Stimulated activated CD8-positive, alpha-beta memory T cell treated with anti-CD3 and anti-CD28 coated beads, Interleukin-12 subunit alpha, Interleukin-12 subunit beta, amount 100 ng/mL, for 4 hours (primary cell): ENCODE measurements at places on chromosomes 12 and 14.

DNA sequence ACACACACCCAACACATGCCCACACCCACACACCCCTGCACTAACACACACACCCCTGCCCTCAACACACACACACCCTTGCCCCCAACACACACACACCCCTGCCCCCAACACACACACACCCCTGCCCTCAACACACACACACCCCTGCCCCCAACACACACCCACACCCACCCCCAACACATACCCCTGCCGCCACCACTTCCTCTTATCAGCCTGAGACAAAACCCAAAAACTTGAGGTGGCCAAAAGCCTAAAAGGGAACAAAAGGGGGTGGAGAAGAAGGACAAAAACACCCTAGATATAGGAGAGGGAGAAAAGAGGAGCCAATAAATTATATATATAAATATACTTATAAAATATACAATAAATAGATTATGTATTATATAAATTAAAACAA is 9.1 kb upstream of the DEGS2 start:
- DNase-seq = no peak

- no peak for DNase-seq
These were observed 242.3 kb downstream of the CCER1 start for GRCh38 chr12:90712671-90713070.

DNA sequence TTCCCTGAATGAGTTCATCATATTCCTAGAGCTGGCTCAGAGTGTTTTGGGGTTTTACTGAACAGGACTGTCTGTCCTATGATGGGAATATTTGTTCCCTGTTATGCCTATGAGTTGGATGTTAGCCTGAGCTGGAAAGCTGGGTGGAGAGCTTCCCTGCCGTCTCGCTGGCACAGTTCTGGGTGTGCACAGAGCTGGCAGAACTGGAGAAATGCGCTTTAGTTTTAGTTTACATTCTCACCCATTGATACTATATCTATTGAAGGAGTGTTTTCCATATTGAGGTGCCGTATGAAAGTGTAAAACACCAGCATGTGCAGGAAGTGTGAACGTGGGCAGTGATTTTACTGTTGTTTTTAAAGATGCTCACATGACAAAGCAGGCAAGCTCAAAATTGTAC is 462.3 kb downstream of the EGLN3 start:
- DNase-seq = no peak

- DNase-seq = no peak
These were observed 169.2 kb downstream of the GRIN2B start for GRCh38 chr12:13812168-13812567.

DNA sequence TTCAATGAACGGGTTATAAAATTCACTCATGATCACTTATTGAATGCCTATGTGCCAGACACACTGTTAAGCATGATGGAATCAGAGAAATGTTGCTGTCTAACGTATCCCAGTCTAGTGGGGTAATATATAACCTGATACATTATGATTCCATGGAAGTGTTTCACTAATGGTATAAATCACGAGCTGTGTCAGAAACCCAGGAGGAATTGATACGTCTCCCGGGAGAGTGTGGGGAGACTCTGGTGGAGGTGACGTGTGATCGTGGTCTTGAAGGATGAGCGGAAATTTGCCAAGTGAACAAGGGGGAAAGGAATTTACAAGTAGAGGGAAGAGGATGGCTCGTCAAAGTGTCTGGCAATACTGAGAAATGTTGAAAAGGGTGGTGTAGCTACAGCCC is 26.5 kb downstream of the MANSC1 start:
- no peak for DNase-seq
